ENCODE measurements at places on chromosomes 1 and 21.

- DNase-seq: no peak
Measured at GRCh38 chr1:35870651-35871309, 12.2 kb upstream of the AGO1 start.

GRCh38 chr1:54872036-54872331 lies 15.0 kb downstream of the DHCR24 start:
- no peak for DNase-seq

DNA sequence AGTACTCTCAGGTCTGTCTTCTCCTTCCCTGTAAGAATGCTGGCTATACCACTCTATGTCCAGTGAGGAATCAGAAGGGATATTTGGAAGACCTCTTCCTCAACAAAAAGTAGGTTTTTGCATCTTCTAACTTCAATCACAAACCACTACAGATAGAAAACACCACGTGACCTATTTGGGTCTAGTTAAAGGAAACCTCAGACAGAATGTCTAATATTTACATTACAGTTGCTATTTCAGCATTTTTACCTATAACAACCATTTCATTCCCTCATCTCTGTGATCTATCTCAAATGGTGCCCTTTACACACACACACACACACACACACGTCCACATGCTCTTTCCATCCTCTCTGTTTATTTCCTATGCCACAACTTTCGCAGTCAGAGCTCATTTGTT lies 7.9 kb upstream of the ADORA3 start:
- DNase-seq: no peak

DNA sequence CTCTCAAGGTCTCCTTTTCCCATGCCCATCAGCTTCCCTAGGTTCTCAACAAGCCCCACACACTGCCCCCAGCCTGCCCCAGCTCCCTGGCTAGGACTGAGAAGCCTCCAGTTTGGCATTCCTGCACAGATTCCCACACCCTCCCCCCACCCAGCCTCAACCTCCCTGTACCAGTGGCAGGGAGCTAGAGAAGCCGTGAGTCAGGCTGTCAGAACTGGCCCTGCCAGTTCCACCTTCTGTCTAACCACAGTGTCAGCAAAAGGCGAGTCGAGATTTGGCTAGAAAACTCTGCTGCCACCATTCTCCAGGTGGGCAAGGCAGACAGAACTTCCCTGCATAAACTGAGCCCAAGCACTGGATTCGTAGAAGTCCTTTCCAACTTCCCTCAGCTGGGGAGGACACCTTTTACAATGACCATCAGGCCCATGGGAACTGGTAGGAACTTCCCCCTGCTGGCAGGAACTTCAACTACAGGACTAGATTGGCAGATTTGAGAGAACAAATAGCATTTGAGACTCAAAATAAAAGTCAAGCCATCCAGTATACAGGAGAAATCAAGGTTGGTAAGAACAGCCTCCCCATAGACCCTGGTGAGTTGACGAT lies 31.0 kb downstream of the TNNT2 start:
- peak; percentile 74 for DNase-seq

- peak; percentile 46 for DNase-seq
Measured at GRCh38 chr1:17696417-17697301, 58.5 kb upstream of the ACTL8 start.

DNA sequence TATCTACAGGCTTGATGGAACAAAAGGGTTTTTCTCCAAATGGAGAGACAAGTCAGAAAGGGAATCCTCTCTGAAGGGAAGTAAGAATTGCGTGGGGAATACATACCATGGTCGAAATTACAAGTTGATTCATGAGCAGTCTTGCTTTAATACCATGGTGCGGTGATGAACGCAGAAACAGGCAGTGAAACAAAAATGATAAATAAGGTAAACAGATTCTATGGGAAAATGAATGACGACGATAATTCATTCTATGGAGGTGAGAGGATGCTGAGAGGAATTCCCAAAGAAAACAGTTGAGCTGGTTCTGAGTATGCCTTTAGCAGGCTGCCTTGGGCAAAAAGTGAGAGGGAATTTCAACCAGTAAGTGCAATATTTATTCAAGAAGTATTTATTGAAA lies 209.4 kb upstream of the RUNX1 start:
- no peak for DNase-seq

GRCh38 chr1:31799895-31800673 lies 15.7 kb downstream of the SPOCD1 start:
- no peak for DNase-seq

DNA sequence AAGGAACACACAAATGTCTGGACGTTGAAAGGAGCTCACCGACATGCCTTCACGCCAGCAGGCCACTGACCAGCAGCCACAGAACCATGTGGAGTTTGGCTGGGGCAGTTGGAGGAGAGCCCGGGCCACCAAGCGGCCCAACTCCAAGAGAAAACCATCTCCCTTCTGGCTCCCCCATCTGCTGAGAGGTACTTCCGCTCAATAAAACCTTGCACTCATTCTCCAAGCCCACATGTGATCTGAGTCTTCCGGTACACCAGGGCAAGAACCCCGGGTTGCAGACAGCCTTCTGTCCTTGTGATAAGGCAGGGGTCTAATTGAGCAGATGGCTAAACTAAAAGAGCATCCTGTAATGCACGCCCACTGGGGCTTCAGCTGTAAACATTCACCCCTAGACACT lies 24.4 kb downstream of the RGS4 start:
- DNase-seq: no peak

DNA sequence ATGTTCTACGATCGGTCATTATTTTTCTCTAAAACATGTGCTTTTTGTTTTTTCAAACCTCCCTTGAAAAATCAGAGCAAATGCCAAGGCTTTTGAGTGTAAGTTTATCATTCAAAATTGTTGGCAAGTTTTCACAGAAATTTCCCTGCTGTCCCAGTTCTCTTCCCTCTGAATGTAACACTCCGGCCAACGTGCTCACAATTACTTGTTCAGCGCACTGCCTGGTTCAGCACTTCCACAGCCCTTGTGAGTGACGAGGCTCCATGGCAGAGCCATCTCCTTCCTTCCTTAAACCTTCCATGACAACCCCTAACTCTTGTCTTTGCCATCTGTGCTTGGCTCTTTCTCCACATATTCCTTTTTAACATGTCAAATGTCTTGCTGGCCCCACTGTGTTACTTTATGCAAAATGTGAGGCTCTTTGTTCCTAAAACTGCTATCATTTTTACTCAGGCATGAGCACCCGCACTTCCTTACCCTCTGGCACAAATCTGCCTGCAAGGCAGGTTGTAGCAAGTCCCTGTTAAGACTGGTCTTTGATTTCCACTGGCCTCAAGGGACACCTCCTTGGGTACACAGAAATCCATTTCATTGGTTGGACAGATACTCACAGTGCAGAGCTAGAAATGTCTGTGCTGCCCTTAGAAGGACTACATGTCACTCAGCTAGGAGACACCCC lies 142.8 kb downstream of the HUNK start:
- no peak for DNase-seq

DNA sequence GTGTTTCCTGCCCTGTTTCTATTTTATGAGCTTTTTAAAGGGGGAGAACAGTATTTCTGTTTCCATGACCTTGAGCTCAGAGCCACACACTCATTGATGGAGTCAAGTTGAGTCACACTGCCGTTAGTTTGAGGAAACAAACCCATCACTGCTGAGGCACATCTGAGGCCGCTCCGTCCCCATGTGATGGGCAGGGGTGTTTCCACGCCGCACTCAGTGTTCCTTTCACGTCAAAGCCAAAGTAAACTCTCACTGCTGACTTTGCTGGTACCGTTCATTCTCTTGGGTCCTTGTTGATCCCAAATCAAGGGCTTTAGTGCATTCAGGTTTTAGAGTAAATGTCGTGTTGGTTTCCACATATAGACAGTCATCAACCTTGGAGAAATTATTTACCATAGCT lies 48.8 kb downstream of the PKNOX1 start:
- DNase-seq: no peak

DNA sequence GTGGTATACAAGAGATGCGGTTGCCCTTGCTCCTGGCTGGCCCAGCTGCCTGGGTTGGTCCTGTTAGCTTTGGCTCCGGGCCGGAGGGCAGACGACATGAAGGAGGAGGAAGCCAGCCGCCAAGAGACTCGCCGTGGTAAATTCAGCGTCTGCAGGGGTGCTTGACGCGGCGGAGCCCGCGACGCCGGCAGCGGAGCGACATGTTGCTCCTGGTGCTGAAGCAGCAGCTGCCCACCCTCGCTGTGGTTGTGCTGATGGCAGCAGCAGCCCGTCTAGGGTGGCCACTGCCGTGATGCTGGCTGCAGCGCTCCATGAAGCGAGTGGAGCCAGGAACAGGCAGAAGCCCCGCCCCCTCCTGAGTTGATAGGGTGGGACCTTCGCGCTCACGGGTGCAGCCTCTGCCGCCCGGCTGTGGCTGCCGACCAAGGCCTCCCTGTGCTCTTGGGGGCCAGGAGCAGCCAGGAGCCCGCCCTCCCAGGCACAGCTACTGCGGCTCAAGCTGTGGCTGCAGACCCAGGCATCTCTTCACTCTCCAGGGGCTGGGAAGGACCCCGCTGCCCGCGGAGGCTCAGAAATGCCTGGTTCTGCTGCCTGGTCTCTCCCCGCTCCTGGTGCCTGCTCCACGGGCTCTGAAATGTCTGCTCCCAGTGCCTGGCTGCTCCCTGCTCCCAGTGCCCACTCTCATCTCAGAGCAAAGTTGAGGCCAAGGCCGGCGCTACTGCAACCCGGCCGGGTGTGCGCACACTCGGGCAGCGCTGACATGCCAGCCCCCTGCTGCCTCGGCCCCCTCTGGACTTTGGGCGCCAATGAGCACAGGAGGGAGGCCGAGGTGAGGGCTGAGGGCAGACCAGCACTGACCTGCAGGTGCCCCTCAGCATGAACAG lies 4.4 kb upstream of the ZNF692 start:
- DNase-seq: peak; percentile 78
